ENCODE measurements at places on chromosomes 13 and 19.

GRCh38 chr13:26541041-26541440 is 16.4 kb upstream of the WASF3 start:
- DNase-seq = no peak

- DNase-seq = no peak
These were observed 25.1 kb downstream of the C19orf47 start for GRCh38 chr19:40322951-40323615.

DNA sequence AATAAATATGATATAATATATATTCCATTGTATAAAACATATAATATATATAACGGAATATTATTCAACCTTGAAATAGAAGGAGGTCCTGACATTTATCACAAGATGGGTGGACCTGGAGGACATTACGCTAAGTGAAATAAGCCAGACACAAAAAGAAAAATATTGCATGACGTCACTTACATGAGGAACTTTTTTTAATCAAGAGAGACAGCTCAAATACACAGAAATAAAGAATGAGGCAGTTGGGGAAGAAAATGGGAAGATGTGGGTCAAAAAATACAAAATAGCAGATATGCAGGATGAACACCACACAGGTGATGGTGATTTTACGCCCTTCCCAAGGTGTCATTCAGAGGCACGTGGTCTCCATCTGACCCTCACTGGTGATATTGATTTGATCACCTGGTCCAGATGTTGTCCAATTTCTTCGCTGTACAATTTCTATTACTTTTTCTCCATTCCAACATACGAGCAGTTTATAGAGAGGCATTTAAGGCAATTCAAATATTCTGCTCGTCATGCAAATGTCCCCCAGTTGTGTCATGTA is 513 bp upstream of the ZNF317 start:
- no peak for DNase-seq

DNA sequence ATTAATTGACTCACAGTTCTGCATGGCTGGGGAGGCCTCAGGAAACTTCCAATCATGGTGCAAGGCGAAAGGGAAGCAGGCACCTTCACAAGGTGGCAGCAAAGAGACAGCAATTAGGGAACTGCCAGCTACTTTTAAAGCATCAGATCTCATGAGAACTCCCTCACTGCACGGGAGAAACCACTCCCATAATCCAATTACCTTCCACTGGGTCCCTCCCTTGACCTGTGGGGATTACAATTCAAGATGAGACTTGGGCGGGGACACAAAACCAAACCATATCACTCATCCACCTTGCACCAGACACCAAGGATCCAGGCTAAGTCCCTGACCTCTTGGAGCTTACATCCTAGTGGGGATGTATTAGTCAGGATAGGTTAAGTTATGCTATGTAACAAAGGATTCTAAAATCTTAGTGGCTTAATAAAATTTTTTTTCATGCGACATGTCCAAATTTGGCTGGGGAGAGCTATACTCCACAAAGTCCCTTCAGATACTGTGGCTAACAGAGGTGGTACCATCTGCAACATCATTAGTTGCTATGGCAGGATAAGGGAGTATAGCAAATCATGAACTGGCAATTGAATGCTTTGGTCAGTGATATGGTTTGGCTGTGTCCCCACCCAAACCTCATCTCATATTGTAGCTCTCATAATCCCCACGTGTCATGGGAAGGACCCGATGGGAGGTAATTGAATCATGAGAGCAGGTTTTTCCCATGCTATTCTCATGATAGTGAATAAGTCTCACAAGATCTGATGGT is 8.3 kb upstream of the FAM187B start:
- DNase-seq = peak; percentile 36

- no peak for DNase-seq
These were observed 724.0 kb upstream of the MIR17HG start for GRCh38 chr13:90623318-90624011.

DNA sequence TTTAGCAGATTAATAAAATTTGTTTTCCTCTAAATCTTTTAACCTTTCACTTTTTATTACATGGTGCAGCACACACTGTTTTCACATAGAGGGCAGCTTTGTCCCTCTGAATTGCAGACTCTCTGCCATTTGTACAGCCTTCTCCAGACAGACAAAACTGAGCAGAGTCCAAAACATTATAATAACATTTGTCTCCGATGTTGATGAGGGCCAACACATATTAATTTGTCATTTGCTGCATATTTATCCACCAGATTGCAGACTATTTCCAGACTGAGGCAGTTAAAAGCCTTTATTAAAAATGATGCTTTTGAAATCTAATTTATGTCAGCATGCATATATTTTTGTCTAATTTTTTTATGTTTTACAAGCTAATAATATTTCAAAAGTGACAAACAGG is 1251.9 kb upstream of the SLC10A2 start:
- no peak for DNase-seq

DNA sequence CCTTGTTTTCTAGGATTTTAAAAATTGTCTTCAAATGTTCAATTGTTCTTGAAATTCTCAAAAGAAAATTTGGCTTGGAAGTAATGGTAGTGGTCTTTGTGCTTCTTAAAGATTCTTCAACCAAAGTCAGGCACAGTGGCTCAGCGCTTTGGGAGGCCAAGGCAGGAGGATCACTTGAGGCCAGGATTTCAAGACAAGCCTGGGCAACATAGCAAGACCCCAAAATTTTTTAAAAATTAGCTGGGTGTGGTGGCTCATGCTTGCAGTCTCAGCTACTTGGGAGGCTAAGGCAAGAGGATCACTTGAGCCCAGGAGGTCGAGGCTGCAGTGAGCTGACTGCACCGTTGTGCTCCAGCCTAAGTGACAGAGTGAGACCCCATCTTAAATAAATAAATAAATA is 153.5 kb upstream of the ZNF507 start:
- no peak for DNase-seq

DNA sequence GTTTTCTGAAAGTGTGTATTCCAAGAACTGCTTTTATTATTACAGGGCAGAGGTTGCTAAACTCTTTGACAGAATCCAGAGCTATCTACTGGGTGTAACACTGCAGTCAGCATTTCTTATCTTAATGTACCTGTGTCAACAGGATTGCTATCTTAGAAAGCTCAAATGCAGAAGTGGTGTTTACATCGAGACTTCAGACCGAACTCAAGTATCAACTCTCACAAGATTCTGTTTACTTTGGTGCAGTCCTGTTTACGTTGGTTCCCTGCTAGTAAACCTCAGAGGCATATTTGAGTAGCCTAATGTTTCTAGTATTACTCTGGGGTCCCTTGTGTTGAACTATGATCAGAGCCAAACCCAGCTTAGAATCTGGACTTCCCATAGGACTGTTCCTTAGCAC is 20.5 kb downstream of the SLC15A1 start:
- DNase-seq = no peak

GRCh38 chr13:29819143-29819542 is 31.3 kb downstream of the UBL3 start:
- peak; percentile 4 for DNase-seq
